ENCODE measurements at places on chromosomes 7 and 10.

DNA sequence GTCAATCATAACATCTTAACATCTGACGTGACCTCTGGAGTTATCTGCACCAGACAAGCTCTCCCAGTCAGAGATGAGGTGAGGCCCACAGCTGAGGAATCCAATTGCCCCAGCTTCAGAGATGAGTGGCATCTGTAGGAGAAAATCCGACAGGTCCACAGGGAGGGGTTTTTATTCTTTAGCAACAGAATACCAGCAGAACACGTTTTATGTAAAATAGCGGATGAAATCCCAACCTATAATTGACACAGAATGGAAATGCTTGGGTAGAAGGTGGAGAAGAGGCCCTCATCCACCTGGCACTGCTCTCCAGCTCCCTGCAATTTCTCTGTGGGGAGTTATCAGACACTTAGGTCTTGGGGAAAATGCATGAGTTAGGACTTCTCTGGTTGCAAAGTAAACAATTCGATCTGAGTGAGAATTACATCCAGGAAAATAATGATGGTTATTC lies 144.2 kb upstream of the NRP1 start:
- DNase-seq: no peak

- no peak for DNase-seq
These were observed 41.1 kb upstream of the TFEC start for GRCh38 chr7:116071629-116072028.

DNA sequence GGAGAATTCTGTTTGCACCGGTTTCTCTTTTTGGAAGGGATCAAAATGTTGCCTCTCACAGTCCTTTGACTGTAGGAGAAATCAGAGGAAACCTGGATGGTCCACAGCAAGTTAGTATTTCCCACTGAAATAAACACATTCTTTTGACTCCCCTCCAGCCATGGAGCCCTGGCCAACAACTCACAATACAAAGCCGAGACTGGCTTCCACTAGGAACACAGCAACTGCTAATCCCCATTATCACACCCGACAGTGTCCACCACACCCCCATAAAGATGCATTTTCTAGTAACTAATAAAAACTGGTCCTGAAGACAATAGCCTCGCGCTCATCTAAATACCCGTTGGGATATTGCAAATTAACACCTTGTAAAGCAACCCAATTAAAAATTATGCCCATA lies 798 bp upstream of the MACROH2A2 start:
- DNase-seq: no peak

DNA sequence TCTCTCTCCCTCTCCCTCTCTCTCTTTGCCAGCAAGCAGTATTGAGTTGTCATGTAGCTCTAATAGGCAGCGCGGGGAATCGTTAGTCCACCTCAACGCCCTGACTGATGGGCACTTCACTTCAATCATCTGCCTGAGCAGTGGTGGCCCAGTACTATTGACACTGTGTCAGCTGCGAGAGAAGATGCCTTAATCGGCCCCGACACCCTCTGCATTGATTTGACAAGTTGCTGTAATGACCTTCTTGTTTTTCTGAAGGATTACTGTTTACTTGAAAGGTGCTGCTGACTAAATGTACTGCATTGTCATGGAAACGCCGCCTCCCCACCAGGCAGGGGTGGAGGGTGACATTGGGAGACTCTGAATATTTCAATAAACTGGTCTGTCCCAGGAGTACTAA lies 913.8 kb downstream of the KCNMA1 start:
- DNase-seq: no peak

- DNase-seq: no peak
These were observed 238.1 kb downstream of the ZNF248 start for GRCh38 chr10:37619336-37619735.

GRCh38 chr7:144830024-144830785 lies 5.6 kb downstream of the TPK1 start:
- no peak for DNase-seq

DNA sequence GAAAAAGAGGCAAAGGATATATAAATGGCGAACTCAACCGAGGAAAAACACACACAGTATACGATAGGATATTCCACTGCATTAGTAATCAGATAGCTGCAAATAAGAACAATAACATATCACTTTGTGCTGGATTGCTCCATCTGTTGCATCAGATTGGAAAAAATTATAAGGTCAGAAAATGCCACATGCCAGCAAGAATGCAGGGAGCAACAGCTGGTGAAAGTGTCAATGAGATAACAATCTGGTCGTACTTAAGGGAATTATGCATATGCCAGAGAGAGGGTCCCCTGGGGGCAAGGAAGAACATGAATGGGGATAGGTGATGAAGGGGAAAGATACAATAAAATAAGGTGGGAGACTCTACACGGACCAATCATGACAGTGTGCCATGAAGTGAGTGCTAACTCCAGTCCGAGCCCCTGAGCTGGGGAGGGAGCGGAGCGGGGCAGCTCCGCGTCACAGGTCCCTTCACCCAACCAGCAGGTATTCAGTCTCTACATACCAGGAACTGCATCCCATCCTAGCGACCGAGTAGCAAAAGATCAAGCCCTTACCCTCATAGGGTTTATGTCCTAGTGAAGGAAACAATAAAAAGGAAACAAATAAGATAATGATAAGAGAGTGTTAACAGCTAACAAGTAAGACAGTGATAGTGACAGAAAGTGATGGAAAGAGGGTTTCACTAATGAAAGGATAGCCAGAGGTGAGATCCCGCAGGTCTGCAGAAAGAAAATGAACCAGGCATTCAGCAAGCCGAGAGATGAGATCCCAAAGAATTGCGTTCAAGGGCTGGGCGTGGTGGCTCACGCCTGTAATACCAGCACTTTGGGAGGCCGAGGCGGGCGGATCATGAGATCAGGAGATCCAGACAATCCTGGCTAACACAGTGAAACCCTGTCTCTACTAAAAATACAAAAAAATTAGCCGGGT lies 9.4 kb downstream of the MPP7 start:
- DNase-seq: no peak

- no peak for DNase-seq
These were observed 71.2 kb upstream of the DUSP5 start for GRCh38 chr10:110426294-110427181.

DNA sequence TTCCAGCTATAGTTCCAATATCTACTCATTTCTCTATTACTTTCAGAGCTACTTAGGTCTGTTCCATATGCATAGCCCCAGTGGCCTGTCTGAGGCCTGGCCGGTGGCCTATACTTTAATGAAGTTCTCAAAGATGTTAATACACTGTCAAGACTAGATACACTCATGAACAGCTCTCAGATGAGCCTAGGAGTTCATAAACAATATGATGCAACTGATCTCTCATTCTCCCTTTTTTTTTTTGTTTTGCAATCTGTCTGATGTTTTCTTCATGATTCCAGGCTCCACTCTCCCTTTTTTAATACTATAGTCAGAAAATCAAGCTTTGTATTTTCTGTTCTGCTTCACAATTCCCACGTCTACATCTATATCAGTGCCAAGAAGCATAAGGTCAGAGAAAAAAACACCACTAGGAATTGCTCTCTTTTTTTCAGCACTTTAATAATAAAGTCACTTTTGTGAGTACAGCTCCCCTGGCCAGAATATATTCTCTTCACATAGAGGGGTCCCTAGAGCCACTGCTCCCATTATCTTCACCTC lies 321.0 kb downstream of the C7orf25 start:
- no peak for DNase-seq

DNA sequence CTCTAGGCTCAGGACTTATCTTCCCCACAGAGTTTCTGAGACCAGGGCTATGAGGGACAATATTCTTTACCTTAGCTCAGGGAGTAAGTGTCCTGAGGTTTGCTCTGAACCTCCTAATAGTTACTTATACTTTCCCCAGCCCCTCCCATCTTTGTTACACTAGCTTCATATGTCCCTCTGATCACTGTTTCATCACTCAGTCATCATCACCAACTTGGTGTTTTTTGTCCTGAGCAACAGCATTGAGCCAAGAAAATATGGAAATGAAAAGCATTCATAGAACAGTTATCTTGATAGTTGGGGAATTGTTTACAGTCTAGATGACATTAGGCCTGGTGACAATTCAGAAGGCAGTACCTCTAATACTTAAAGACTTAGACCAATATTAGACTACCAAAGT lies at the start of gene PRSS37:
PRSS37 (minus strand) TSS at position 101 of the 400 bp plus-strand sequence. CDS start 436 bp downstream, outside the sequence.
- no peak for DNase-seq

DNA sequence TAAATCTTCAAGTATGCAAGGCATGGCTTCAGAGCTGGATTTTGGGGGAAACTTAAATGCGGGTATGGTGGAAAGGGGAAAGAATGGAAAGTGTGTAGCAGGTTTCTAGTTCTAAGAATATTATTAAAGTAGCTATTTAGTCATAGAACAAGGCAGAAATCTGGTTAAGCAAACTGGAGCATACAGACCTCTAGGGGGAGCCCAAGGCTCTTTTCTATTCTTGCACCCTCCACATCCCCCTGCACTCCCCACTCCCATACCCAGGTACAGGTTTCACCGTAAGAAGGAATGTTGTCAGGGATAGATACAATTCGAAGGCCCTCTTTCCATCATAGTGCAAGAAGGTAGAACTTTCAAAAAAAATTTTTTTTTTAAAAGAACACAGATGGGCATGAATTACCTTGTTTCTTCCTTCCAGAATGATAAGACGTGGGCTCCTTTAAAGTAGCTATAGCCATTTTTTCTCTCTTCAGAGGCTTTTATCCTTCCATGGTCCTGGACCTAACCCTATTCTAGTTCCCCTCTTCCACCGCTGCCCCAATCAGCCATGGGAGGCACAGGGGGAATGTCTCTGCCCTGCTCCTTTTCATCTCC lies 41.5 kb upstream of the SMIM30 start:
- DNase-seq: peak; percentile 16

DNA sequence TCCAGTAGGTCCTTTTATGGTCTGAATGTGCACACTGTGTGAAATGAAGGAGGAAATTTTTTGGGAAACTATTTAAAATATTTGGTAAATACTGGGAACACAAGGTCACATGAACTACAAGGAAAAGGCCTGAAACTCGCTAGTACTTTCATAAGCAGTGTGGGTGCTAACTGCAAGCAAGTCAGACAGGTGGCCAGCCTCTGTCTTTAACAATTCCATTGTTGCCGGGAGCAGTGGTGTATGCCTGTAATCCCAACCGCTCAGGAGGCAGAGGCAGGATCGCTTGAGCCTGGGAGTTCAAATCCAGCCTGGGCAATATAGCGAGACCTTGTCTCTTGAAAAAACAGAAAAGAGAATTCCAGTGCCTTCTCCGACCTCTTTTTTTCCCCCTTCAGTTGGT lies 37.5 kb downstream of the SMURF1 start:
- DNase-seq: no peak

- no peak for DNase-seq
These were observed 184.7 kb downstream of the DGKB start for GRCh38 chr7:14717816-14718215.

DNA sequence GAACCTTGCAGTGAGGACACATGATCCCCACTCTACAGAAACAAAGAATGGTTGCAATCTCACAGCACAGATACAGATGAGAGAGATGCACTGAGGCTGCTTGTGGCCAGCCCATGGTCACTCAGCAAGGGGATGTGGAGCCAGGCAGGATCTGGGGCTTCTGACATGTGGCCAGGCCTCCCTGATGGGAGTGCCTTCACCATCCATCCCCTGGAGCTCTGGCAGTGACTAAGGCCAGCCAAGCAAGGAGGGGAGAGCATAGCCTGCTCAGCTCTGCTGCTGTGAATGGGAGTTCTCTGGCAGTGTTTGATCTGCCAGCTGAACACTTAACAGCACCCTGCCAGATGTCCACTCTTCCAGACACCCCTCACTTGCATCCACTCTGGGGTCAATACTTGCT lies 19.8 kb downstream of the C10orf71 start:
- no peak for DNase-seq

DNA sequence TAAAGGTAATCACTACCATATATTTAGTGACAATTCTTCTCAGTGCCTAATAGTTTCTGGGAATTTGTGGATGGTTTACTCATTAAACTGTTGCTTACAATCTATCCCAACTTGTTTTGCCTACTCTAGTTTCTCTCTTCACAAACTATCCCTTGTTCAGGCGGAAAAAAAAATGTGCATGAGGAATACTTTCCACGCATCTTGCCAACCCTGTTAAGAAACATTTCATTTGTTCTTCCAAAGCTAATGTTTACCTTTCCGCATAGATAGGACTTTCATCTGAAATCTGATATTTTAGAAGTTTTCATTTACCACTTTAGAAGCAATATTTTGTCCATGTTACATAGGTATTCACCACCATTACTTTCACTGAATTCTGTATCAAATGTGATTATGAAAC lies 191.9 kb downstream of the MDFIC start:
- no peak for DNase-seq

- DNase-seq: peak; percentile 22
These were observed 12.1 kb upstream of the PDGFA start for GRCh38 chr7:531777-532176.

GRCh38 chr7:115267503-115267902 lies 345.6 kb downstream of the MDFIC start:
- DNase-seq: no peak

DNA sequence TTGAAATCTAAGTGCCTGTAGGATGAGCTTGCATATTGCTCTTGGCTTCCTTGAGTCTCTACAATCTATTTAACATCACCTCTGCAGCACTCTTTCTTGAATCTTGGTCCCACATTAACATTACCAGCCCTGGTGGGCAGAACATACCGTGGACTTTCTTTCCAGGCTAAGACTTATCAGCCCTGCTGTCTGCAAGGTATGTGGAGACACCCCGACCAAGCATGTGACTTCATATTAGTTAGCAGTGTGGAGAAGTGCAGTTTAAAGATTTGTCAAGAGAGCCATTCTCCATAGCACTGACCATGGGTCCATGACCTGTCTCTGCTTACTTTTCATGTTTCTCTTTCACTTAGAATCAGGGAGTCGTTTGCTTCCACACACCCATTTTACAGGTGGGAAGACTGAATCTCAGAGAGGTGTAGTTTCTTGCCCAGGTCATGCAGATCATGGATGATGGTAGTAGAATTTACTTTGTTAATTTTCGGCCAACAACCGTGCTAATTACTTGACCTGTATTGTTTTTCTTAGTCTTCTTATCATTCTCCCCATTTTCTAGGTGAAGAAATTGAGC lies 6.0 kb downstream of the CCNY start:
- no peak for DNase-seq

DNA sequence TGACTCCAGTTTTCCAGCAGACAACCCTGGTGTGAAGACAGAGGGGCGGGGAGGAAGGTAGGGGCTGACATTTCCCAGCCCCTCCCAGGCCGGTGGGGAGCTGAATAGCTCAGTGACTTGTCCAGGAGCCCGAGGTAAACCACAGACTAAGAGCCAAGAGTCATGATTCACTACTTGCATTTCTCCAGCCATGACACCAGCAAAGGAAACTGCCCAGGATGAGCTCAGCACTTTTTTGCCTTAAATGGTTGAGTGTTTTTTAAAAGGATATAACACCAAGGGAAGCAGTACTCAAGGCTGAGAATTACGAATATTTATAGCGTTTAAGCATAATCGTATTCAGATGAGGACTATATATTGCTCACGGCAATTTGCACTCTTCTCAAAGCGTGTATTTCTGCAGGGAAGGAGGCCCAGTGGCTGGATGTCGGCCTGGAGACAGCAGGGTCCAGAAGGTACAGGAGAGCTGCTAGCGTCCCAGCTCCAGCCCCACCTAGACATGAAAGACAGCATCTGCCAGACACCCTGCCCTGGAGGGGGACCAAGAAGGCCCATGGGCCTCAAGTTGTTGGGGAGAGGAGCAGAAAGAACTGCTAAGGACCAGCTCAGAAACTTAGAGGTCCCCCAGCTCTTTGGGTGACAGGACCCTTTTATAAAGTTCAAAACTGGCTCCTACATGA lies 141.4 kb downstream of the GRID1 start:
- DNase-seq: no peak

- DNase-seq: no peak
These were observed 31.1 kb upstream of the SGCE start for GRCh38 chr7:94687076-94687475.

Data from germinal center (tissue), 1 donor.